AG20443 (cell line): ENCODE measurements at places on chromosomes 3 and 15.

- DNase-seq, result peak; percentile 52
Measured at GRCh38 chr3:97821287-97821773, 481 bp upstream of the CRYBG3 start.

DNA sequence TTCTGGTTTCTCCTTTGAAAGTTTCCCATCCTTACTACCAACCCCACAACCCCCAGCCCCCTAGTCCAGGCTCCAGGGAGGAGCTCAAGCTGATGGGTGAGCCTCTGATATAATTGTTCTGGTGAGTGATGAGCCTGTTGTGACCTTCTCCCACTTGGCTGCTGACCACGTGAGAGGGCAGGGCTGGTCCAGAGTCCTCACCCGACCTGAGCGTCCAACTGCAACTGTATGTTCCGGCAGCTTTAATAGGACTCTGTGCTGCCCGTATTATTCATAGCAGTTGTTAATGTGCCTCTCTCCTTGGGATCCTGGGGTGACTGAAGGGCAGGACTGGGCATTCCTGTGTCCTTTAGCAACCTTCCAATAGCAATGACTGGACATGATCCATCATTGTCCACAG is 56.2 kb downstream of the B3GNT5 start:
- DNase-seq, result no peak

DNA sequence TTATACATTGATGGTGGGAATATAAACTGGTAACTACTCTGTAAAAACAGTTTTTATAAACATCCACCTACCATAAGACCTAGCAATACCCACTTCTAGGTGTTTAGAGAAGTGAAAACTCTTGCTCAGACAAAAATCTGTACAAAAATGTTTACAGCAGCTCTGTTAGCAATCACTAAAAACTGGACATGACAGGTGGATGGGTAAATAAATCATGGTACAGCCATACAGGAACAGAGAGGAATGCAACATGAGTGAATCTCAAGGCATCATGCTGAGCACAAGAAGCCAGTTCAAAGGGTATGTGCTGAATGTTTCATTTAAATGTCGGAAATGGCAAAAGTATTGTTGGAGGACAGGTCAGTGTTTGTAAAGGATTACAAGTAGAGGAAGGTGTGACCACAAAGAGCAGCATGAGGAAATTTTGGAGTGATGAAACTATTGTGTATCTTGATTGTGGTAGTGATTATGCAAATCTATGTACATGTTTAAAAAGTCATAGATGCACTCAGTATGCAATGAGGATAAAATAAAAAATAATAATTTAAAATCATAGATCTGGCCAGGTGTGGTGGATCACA is 2.8 kb upstream of the RNU5A-1 start:
- DNase-seq, result no peak

- peak; percentile 65 for DNase-seq
Measured at GRCh38 chr3:58336135-58336882, 3.6 kb downstream of the PXK start.

DNA sequence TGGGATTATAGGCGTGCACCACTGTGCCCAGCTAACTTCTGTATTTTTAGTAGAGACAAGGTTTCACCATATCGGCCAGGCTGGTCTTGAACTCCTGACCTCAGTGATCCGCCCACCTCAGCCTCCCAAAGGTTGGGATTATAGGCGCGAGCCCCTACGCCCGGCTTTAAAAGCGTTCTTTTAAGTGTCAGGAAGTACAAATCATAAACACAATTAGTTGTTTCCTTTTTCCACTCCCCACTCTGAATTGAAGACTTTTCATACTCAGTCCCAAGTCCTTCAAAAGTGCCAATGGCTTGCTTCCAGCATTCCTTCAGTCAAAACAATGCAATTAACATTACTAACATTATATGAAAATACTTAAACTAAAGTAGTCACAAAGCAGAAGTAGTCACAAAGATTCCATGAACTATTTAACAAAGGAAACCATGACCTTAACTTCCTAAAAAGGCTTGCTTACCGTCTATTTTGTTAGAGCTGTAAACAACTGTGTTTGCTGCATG is 8.1 kb downstream of the WDR82 start:
- no peak for DNase-seq

- DNase-seq, result no peak
Measured at GRCh38 chr3:22720596-22720995, 482.5 kb upstream of the UBE2E2 start.

- no peak for DNase-seq
Measured at GRCh38 chr3:106268696-106269095, 399.9 kb upstream of the CBLB start.

- DNase-seq, result peak; percentile 83
Measured at GRCh38 chr3:173397161-173398110, at the start of gene NLGN1. Gene NLGN1, plus strand, starts transcription at chr3:173397744.

DNA sequence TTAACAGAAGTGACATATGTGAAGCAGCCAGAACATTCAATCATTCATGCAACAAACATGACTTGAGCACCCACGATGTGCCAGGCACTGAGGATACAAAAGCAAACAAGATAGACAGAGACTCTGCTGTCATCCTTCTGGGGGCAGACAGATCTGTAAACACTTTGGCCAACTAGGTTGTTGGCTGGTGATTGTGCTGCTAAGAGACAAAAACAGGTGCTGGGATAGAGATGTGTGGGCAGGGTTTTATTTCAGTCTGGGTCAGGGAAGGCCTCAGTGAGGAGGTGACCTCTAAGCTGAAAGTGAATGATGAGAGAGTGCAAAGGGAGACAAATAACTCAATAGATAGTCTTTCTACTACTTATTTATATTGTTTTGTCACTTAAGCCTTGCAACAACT is 147.0 kb upstream of the VEPH1 start:
- DNase-seq, result no peak

DNA sequence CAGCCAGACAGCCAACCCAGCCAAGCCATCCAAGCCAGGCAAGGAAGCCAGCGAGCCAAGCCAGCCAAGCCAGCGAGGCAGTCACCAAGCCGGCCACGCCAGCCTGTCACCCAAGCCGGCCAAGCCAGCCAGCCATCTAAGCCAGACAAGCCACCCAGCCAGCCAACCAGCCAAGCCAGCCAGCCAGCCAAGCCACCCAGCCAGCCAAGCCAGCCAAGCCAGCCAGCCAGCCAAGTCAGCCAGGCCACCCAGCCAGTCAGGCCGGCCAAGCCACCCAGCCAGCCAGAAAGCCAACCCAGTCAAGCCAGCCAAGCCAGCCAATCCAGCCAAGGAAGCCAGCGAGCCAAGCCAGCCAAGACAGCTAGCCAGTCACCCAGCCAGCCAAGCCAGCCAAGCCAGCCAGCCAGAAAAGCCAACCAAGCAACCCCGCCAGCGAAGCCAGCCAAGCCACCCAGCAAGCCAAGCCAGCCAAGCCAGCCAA is 201.2 kb downstream of the GOLGA6L6 start:
- DNase-seq, result peak; percentile 52

GRCh38 chr15:83112233-83112955 is 4.9 kb downstream of the TM6SF1 start:
- DNase-seq, result peak; percentile 43
